ENCODE measurements at places on chromosomes 2 and 18.

GRCh38 chr2:27398962-27399361 is 10.4 kb downstream of the PPM1G start:
- no peak for DNase-seq

DNA sequence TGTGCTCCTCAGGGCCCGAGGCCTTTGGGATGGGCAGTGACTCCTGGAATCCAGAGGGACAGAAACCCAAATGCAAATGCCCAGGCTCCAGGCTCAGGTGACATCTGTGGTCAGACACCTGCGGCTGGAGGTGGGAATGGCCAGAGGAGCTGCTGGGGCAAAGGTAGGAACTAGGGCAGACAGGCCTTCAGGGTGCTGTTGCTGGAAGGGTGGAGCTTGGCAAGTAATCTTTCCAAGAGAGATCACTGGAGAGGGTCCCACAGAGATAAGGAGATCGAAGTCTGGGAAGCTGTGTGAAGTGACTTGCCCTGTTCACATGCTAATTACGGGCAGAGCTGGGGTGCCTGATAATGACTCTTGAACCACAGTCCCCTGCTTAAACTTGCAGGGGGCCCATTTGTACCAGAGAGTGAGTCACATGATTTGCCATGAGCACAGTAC is 82.4 kb downstream of the ACAA2 start:
- no peak for DNase-seq

GRCh38 chr2:180578441-180578840 is 402.0 kb upstream of the UBE2E3 start:
- no peak for DNase-seq

DNA sequence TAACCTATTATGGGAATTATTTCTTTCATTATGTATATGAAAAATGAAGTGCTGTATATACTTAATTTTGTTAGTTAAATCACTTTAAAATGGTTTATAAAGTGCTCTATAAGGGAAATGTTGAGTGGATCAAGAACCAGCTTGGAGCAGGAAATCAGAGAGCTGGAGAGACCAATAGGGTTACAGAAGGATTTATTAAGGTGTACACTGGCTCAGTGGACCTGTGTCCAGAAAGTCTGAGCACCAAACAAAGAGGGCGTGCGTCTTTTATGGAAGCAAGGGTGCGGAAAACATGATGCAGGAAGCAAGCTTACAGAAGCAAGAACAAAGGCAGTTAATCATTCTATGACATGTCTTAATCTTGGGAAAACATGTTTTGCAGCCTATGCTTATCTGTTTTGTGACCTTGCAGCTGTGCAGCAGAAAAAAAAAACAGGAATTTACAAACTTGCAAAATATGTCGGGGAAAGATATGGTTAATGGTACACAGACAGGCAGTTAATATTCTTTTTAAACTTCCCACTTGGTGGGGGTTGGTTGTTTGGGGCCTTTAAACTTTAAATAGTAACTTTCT is 65.2 kb upstream of the SLC35G4 start:
- DNase-seq = no peak

DNA sequence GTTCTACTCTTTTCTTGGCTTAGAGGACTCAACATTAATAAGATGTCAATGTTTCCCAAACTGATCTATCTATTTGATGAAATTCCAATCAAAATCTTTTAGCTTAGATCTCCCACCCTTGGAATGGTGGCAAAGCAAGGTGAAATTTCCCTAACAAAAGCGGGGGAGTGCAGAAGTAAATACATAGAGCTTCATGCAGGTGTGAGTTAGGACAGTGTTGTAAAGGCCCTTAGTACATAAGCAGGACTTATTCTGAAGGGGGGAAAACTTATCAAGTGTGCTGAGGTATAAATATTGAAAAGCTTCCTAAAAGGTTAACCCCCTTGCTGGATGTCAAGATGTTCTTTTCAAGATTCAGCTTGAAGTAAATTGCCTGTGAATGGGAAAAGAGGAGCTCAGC is 608.6 kb upstream of the CELF4 start:
- DNase-seq = no peak

DNA sequence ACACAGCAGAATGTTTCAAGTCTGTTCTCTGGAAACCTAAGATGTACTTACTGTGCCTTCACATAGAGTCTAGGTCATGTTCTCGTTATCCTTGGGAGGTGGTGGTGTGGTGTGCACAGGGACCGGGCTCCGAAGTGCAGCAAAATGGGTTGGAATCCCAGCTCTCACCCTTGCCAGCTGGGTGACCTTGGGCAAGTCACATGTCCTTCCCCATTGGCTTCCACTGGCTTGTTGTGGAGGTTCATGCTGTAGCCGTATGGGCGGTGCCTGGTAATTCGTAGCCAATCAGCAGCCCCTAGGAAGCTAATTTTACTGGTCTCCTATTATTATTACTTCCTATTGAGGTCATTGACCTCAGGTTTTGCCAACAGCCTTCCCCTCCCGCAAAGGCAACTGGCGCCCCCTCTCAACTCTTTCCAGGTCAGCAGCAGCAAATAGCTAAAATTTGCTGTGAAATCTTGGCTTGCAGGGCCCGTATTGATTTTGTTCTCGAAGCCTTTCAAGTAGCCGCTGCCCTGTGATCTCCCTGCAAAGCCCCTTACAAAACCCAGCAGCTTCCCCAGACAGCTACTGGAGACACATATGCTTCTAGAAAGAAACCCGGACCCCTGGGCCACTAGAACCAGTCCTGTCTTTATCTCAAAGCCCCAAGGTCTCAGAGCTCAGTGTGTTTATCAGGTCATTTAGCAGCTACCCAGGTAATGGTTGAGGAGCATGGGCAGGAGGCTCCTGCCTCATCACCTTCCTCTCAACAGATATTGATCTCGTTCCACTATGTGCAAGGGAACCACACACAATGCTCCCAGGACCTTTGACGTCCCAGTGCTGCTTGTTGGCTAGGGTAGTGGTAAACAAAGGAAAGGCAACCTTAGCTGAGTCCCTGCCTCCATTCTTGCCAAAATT is 66.5 kb upstream of the SLC1A4 start:
- DNase-seq = no peak

GRCh38 chr2:229748950-229749349 is 34.6 kb upstream of the DNER start:
- DNase-seq = no peak

DNA sequence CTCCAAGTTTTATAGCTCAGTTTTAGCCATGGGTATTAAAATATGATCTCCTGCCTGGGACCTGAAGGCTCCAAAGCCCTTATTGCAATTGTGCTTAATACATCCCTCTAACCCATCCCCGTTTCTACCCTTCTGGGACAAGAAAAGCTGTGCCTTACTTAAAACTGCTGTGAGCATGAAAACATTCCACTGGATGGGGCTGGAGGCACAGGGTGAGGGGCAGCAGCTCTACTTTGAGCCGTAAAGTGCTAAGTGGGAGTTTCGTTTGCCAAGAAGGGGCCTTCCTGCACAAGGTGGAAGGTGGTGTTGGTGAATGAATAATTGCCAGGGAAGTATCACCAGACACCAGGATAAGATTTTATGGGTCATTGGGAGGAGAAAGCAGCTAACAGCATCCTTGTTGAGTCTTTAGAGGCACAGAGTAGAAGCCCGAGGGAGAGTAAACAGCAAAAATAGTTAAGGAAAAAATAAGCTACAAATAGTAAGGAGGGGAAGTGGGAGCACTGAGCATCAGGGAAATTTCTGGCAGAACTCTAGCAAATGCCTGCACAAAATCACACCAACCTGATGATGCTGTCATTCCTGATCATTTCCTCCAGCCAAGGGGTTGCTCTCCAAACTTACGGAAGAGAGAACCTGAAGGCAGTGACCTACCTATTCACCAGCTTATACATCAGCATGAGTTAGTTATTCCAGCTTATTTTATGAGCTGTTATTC is 218.4 kb downstream of the MREG start:
- DNase-seq = no peak

DNA sequence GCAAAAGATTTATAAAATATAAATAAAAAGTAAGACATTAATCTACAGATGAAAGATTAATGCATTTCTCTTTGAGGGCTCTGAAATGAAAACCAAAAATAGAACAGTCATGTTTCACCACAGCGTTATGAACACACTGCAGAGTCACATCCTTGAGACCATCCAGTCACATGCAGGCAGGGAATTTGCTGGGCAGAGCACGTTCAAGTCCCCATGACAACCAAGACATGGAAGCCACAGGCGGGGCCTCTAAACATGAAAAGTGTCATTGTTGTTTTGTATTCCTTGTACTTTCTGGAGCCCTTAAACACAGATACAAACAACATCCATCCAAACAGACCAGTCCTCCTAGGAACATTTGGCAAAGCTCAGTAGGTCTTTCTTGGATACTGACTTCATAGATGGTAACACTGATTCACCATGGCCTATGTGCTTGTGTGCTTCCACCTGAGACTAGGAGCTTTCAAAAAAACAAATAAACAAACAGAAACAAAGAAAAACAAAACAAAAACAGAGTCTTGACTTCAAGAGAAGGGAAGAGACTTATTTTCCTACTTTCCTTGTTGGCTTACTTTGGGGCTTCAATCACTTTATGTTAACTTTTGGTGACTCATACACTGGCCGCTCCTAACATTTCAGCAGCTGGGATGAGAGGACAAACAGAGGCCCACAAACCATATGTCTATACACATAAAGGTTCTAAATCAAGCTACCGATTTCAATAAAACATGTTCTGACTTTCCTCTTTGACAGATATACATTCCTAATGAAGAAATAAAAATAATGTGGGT is 99.5 kb upstream of the CCDC85A start:
- no peak for DNase-seq

GRCh38 chr2:6993229-6993640 is 76.0 kb downstream of the RNF144A start:
- DNase-seq = no peak

DNA sequence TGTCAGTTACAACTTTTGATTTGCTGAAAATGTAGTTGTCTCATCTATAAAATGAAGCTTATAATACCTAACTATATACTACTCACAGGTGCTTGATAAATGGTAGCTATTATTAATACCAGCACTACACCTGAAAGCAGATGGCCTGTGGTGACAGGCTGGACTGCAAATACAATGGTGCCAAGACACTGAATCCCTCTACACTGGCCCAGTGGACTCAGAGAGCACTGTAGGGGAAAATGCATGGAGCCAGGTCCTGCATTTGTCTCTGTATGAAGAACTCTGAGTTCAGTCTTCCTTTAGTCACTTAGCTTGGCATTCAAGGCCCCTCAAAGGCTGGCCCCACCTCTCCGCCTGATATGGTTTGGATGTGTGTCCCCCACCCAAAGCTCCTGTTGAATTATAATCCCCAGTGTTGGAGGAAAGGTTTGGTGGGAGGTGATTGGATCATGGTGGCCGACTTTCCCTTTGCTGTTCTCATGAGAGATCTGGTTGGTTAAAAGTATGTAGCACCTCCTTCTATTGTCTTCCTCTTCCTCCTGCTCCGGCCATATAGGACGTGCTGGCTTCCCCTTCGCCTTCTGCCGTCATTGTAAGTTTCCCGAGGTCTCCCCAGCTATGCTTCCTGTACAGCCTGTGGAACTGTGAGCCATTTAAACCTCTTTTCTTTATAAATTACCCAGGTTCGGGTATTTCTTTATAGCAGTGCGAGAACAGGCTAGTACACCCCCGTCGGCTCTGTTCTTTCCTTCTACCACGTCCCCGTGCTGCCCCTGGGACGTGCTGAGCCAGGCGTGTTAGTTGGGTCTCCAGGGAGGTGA is 11.1 kb upstream of the NTSR2 start:
- no peak for DNase-seq

DNA sequence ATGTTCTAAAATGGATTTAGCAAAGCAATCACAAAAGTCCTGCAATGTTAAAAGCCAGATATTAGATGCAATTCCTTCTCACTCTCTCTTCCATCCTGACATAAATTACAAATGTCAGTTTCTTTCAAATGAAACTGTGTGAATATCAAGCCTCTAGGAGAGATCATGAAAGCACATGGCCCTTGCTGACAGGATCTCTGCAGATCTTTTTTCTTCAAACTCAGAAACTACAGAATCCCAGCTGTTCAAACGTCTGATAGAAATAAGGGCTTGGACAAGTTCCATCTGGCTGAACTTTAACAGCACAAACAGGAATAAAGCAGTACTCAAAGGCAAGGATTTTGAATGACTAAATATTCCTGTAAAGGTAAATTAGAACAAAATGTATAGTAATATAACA is 47.6 kb downstream of the PDE1A start:
- no peak for DNase-seq

DNA sequence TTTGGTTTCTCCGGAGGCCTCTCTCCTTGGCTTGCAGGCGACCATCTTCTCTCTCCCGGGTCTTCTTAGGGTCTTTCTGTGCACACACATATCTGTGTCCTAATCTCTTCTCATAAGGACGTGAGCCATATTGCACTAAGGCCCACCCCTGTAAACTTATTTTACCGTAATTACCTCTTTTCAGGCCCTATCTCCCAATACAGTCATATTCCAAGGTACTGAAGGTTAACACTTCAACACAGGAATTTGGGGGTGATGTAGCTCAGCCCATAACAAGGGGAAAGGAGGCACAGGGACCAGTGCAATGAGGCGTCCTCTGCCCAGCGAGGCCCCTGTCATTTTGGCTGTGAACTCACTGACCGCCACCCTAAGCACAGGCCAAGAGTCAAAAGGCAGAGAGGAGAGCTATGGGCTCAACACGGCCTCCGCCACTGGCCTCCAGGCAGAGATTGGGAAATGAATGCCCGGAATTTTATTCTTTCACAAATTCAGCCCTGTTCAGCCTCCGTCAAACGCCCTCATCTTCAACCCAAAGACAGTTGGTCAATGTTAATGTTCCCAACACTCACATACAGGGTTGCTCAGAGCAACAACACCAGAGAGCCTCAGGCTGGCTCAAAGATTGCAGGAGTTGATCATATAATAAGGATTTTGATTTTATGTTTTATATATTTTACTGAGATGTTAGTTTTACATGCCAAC is 15.9 kb upstream of the NMUR1 start:
- no peak for DNase-seq

DNA sequence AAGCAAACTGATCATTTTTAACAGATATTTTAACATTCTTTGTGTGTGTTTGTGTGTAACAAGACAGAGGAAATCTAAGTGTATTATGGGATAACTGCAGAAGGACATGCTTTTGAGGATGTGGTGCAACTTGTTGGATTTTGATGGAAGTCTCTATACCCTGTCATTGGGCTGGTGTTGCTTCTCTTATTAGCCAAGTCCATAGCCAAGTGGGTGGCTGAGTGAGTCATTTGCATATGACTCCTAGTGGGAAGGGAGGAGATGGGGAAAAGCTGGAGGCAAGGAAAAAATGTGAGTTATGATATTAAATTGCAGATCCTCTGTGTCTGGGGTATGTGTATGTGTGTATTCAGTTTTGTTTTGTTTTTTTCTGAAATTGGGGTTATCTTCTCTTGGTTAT is 879.9 kb downstream of the DCC start:
- DNase-seq = no peak

DNA sequence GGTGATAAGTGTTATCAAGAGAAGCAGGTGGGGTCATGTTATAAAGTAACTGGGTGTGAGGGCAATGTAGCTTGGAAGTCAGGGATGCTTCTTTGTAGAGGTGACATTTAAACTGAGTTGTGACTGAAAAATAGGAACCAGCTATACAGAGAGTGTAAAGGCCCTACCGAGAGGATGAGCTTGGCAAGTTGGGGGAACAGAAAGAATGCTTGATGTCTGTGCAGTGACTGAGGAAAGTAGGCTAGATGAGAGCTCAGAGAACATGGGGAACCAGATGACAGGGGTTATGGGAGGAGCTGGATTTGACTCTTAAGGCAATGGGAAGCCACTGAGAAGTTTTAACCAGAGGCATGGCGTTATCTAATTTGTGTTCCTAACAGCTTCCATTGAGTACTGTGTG is 115.3 kb downstream of the DOCK10 start:
- no peak for DNase-seq
